Kidney epithelial cell (primary cell): ENCODE measurements at places on chromosomes 7 and 10. TPM values are rescaled to one million over a fixed set of nuclear protein-coding genes. Genes with fewer than 3 reads are reported as not detected.

DNA sequence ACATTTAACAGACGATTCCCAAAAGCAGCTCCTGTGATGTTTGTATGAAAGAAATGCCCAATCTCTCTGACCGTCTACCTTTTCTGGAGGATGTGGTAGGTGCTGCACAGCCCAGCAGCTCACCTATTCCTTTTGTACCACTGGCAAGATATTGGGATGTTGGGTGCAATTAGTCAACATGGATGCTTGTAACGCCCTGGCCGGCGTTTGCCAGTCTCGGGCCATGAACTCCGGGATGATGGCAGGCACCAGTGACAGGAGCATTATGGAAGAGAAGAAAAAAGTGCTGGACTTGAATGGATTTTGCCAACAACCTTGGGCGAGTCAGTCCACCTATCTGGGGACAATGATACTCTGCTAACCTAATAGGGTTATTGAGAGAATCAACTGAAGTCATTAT lies 69.0 kb upstream of the ZNF438 start:
- no peak for DNase-seq

- no peak for DNase-seq
Measured at GRCh38 chr10:86374664-86375063, 8.1 kb upstream of the GRID1 start.

GRCh38 chr10:22461891-22462290 lies 116.6 kb downstream of the SPAG6 start:
- no peak for DNase-seq

ZPBP gene
- total RNA-seq, result 0.13 TPM in 1 of 2 replicates, not detected in the other

DNA sequence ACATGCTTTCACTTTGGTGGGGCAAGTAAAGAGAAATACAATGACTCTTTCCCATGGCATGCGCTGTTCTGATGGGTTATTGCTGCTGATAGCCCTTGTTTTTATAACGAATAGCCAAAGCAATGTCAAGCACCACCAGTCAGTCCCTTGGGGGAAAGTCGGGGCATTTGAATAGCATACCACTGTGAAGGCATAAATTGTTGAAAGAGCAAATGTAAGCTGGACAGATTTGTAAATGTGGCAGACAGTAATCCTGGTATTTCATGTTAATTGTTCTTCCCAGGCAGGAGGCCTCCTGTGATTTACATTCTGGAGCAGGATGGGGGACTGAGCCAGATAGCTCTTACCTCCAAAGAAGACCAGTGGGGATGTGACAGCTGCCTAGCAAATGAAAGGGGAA lies 293.3 kb downstream of the ADRA2A start:
- no peak for DNase-seq

NEUROD6 gene
- total RNA-seq, result not detected in 2 replicates

GRCh38 chr7:32611201-32612099 lies 116.2 kb downstream of the AVL9 start:
- no peak for DNase-seq

GRCh38 chr10:35462491-35462934 lies 126.2 kb downstream of the CCNY start:
- no peak for DNase-seq

DNA sequence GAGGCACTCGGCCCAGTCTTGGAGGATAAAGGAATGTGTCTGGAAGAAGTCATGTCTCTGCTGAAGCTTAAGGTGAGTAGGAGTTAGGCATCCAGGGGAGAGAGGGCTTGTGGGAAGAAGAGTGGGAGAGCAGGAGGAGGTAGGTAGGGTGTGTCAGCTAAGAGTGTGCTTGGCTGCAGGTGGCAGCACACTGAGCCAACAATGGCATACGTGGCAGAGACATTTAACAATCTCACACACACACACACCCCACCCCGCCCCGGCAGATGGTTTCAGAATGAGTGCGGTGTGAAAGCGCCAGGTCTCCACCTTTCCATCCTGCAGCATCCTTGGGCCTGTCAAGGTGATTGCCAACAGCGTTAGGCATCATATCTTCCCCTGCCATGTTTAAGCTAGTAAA lies 11.2 kb upstream of the ARPC1A start:
- no peak for DNase-seq

DRGX gene
- not detected in 2 replicates for total RNA-seq

FKBP9 gene
- total RNA-seq, result 107 TPM in 2 replicates

GRCh38 chr10:112706577-112706976 lies 243.5 kb upstream of the TCF7L2 start:
- no peak for DNase-seq

DNA sequence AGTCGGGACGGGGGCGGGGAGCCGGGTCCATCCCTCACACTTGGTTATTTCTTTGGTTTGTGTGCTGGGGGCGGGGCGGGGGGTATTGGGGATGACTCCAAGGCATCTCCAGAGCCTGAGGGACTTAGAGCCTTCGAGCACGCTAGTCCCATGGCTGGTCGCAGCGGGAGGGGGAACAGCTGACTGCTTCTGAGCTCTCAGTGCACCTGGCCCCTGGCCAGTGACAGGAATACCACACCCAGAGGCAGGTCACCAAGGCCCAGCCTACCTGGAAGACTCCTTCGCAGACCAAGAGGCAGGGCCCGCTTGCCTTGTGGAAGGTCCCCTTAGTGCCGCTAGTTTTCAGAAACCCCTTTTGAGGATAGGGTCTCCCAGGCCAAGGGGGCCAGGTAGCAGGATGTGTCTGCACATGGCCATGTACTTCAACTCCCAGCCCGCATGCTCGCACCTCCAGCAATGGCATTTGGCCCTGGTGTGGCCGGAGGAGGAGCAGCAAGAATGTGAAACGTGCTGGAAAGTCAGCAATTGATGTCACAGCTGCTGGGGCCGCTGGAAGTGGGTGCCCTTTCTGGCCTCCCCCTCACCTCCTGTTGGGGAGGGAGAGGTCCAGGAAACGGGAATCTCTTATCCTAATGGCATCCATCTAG lies 40.3 kb downstream of the AGAP3 start:
- no peak for DNase-seq

DNA sequence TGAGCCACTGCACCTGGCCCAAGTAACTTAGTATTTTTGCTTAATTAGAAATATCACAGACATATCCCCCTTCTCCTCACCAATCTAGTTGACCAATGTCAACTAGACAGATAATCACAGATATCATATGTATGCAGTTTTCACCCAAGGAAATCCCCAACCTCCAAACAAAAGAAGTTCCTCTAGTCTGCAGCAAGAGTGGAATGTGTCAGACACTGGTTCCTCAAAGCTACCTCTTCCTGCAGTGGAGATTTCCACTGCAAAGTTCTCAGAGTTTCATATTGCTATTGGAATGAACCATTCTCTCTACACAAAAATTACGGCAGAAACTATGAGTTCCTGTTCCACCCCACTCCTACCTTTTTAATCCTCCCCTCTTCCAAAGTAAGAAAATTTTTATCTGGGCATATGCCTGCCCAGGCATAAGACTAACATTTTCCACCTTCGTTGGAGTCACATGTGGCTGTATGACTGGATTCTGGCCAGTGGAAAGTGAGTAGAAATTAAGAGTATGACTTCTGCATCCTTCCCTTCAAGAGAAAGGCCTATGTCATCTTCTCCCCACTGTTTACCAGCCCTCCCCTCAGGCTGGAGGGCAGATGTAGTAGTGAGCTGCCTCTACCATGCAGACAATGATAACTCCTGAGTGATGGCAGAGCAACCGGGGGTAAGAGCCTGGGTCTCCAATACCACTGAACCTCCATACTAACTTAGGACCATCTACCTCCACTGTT lies 103.0 kb downstream of the MYOF start:
- DNase-seq, result no peak

GRCh38 chr7:32573110-32573687 lies 77.9 kb downstream of the AVL9 start:
- no peak for DNase-seq
